ENCODE measurements at places on chromosomes 3 and 15. TPM values are rescaled to one million over a fixed set of nuclear protein-coding genes. Genes with fewer than 3 reads are reported as not detected.
A peak's percentile ranks its signal among the peaks of the same experiment; 100 is the strongest.

DNA sequence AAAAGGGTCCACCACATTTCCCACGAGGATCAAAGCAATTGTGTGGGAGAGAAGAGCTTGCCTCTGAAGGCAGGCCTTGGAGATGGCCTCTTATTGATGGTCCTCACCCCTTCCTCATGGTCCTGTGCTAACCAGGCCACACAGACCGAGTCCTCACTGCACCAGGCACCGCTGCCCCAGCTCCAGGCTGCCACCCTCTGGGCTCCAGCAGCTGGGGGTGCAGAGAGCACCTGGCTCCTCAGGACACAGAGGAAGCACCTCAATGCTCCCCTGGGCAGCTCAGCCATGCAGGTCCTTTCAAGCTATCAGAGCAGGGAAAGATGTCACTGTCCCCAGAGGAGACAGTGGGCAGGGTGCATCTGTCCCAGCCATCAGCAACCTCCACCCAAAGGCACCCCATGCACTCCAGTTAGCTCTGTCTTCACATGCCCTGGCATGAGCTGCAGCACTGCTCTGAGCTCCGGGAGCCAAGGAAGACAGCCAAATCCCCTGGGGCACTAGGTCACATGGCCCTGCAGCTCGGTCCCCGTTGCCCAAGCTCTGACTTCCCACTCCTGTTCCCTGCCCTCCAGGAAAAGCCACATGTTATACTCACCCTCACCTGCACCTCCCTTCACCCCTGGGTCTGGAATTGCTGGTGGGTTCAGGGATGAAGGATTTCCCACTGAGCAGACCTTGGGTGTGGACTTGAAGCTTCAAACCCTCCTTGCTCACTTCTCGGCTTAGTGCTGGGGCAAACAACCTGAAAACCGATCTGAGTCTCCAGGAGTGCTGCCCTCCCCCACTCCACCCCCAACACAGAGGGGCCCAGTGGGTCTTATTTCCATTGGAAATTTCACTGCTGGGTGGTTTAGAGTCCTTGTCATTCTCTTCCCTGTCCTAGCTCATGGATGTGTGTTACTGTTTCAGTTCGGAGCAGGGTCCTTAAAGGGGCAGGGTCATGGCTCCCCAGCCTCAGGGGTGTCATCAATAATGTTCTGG is 32.6 kb downstream of the ALS2CL start:
- DNase-seq = no peak

GRCh38 chr3:20563251-20563650 is 377.2 kb upstream of the SGO1 start:
- no peak for DNase-seq

GRCh38 chr15:52392008-52392687 is 96.5 kb upstream of the MYO5C start:
- DNase-seq = no peak

- peak; percentile 30 for DNase-seq
These were observed 23.0 kb downstream of the TLNRD1 start for GRCh38 chr15:81023483-81024264.

Gene FSD2
- not detected for total RNA-seq

DNA sequence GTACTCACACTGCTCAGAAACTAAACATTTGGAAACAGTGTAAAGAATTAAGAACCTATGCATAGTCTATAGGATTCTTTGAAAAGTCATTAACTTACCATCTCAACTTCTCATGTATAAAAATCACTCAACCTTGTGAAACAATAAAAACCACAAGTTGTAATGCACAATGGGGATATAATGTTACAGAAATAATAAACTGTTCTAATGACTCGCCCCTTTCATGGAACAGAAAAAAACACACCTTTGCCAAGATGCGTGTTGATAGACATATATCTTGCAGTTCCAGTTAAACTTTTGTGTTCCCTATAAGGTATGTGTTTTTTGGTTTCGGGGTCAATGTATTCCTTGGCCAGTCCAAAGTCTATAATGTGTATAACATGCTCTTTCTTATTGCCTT is 50.8 kb upstream of the PPIB start:
- DNase-seq = no peak

Gene KLF15
- 2.0 TPM for total RNA-seq

GRCh38 chr3:134073583-134073945 is 43.8 kb upstream of the SLCO2A1 start:
- DNase-seq = no peak

DNA sequence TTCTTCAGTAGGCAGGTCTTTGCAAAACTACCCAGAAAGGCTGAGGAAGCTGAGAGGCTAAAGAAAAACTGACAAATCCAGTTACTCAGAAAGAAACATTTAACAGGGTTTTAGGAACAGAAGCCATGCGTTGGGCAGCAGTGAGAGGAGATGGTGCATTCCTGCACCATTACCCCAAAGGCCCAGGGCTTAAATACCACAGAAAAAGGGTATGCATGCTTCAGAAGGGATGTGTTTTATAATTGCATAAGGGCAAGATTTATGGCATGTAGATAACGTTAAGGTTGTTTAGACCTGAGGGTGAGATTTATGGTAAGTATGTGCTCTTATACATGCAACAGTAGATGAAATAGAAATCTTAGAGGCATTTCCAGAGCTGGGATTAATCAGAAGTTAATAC is 10.0 kb downstream of the C3orf52 start:
- DNase-seq = no peak

GRCh38 chr3:67587811-67588210 is 66.6 kb downstream of the SUCLG2 start:
- no peak for DNase-seq

GRCh38 chr3:33918126-33918756 is 119.8 kb downstream of the PDCD6IP start:
- DNase-seq = no peak

DNA sequence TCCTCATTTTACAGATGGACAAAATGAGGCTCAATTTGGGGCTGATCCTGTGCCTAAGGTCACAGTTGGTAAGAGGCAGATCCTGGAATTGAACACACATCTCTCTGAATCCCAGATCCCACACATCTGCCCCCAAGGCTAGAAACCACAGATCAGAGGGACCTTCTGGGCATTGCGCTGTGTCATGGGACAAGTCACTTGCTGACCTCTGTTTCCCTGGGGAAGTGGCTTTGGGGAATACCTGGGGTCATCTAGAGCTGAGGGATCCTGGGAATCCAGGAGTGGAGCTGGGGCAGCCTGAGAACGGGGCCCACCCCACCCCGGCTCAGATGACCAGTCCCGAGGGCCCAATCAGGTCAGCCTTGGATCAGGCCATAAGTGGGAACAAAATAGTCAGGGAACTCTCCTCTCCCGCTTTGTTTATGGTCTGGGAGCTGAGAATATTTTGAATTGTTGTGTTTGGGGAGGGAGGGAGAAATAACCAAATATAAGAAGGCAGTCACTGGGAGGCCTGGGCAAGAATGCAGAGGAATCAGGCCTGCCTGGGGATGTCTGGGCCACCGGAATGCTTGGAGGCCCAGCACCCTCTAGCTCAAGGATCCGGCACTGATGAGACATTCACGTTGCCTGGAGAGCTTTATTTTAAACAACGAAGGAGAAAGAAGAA is 8.8 kb upstream of the SLC6A6 start:
- DNase-seq = no peak
